ENCODE measurements at places on chromosomes 7 and 10. TPM values are rescaled to one million over a fixed set of nuclear protein-coding genes. Genes with fewer than 3 reads are reported as not detected.

The SPDYE16 gene
- not detected for total RNA-seq

The HOXA2 gene
- total RNA-seq, result 0.21 TPM

The CFAP46 gene
- not detected for total RNA-seq

The EN2 gene
- 2.2 TPM for total RNA-seq

The SLC13A1 gene
- not detected for total RNA-seq

The GNAT3 gene
- total RNA-seq, result not detected

The CPA4 gene
- 0.11 TPM for total RNA-seq

The TRPV5 gene
- total RNA-seq, result not detected

The KBTBD2 gene
- total RNA-seq, result 76.4 TPM

The GDF2 gene
- not detected for total RNA-seq

The GPR15LG gene
- not detected for total RNA-seq

The ELN gene
- total RNA-seq, result not detected

The DDC gene
- not detected for total RNA-seq

The FBXL13 gene
- 3.4 TPM for total RNA-seq

The CCDC71L gene
- 89.1 TPM for total RNA-seq

The GPC2 gene
- total RNA-seq, result 3.2 TPM
